ENCODE measurements at places on chromosomes 5 and 9.

DNA sequence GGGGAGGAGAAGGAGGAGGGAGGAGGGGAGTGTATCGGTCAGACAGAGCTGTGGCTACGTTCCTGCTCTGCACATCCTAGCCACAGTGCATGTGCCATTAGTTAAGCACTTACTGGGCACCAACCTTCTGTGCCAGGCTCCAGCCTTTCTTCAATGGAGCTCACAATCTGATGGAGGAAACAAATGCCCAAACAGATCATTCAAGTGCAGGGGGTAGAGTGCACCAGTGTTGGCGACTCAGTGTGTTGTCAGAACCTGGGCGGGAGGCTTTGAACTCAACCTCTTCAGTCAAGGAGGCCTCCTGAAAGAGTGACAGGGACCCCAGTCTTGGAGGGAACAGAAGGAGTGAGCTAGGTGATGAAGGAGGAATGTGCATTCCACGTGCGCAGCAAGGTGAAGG, 51.9 kb upstream of the SHB start:
- DNase-seq: no peak

DNA sequence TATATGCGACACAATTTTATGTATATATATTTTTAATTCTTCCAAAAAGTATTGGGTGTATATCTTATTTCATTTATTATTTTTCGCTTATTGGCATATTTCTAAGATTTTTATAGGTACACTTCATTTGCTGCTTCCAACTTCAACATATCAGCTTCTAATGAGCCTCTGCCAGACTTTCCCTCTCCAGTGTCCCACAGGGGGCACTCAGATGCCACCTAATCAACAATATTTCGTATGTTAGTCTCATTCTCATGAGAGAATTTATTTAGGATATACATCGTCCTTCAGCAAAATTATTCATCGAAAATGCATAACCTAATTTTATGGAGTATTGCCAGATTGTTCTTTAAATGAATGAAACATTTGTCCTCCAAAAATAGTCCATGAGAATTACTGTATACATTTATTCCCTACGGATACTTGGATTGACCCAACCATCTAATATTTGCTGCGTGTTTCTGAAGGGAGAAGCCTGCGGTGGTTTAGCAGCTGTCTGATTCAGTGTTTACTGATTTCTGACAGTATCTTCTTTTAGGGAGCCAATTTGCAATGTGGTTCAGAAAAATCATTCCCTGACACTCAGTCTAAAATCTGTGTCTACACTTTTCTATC, 100.6 kb upstream of the SELENOP start:
- DNase-seq: peak; percentile 68

- DNase-seq: no peak
Observed at GRCh38 chr9:87556039-87556438, 58.4 kb downstream of the DAPK1 start.

GRCh38 chr9:27506981-27507380, 17.1 kb upstream of the IFNK start:
- no peak for DNase-seq

DNA sequence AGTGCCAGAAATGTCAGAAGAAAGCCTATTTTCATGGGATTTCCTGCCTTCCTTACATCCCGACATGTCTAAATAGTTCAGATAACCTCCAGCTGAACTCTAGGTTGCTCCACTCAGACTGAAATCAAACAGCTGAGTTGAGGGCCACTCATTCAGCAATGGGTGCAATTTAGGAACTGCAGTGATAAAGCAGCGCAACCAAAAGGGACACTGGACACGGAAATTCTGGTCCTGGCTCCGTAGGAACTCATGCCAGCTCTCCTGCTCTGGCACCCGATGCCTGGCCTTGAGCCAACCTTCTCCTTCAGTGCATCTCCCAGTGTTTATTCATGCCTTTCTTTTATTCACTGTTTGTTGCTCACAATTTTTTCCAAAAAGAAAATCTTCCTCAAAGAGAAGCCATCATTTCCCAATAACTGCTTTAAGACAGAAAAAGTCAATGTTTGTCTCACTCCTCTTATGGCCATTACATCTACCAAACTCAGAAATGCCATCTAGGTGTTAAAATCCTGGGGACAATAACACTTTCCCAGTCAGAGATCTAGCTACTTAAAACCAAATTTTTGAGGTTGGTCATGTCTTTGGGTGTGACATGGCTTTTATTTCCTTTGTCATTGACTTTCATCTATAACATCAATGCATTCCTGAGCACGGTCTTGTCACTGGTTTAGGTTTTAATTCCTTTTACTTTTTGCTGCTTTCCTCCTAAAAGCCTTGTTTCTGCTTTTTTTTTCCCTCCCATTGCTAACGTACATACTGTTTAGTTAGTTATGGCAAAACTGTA, 126.9 kb downstream of the PDE4D start:
- no peak for DNase-seq

DNA sequence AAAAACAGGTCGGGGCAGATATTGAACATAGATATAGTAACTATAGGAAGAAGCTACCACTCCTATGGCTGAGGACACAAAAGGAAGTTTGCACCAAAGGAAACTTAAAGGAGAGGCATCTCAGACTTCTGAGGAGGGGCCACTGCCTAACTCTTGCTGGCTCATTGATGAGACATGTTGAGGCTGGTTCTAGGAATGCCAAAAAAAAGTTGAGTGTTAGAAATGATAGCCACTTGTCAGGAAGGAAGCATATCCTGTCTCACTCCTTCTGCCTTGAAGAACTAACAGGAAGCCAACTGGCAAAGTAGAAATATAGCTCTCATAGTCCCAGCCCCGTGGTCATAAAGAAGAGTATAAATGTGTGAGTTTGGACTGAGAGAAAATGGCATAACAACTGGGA, 23.3 kb upstream of the STOM start:
- DNase-seq: no peak

- DNase-seq: no peak
Observed at GRCh38 chr9:98210435-98210834, 18.0 kb upstream of the CORO2A start.

GRCh38 chr5:163645421-163646416, 140.3 kb downstream of the MAT2B start:
- no peak for DNase-seq

GRCh38 chr5:135718151-135718550, 116.3 kb upstream of the SLC25A48 start:
- peak; percentile 8 for DNase-seq

- DNase-seq: no peak
Observed at GRCh38 chr5:97559827-97560598, 377.0 kb upstream of the RIOK2 start.

- no peak for DNase-seq
Observed at GRCh38 chr9:114591849-114592248, 4.3 kb downstream of the ATP6V1G1 start.

GRCh38 chr9:109560470-109561132, 62.5 kb upstream of the PTPN3 start:
- DNase-seq: no peak

GRCh38 chr5:4533457-4534105, 606.5 kb upstream of the ADAMTS16 start:
- no peak for DNase-seq

DNA sequence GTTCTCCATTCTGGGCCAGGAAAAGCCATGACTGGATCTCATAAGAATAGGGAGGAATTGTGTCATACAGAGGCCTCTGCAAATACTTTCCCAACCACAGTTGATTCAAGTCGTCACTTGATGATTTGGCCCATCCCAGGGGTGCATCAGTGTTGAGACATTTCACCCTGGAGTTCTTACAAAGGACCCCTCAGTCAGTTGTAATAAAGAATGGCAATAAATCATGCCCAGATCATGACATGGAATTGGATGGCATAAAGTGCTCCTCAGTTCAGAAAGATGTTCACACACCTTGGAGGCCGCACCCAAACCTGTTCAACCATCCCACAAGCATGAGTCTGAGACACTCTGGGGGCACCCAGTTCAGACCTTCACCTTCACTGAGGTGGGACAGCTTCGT, 168.1 kb downstream of the NR3C1 start:
- DNase-seq: no peak

- no peak for DNase-seq
Observed at GRCh38 chr5:147361441-147362175, 126.8 kb downstream of the STK32A start.

GRCh38 chr5:175491223-175491622, 12.9 kb downstream of the SFXN1 start:
- DNase-seq: no peak

DNA sequence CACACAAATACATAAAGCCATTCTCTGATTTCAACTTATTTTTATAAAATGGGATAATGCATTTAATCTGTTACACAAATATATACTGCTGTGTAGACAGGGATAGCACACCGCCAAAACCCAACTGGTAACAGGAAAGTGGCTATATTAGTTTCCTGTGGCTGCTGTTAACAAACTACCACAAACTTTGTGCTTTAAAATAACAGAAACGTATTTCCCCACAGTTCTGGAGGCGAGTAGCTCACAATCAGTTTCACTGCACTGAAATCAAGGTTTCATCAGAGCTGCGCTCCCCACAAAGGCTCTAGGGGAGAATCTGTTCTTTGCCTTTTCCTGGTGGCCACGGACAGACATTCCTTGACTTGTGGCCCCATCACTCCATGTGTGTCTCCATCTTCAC, 94.0 kb downstream of the MLLT3 start:
- DNase-seq: no peak

- no peak for DNase-seq
Observed at GRCh38 chr5:159855476-159856191, 60.6 kb upstream of the ADRA1B start.

- no peak for DNase-seq
Observed at GRCh38 chr5:68233075-68233474, 17.5 kb downstream of the PIK3R1 start.

DNA sequence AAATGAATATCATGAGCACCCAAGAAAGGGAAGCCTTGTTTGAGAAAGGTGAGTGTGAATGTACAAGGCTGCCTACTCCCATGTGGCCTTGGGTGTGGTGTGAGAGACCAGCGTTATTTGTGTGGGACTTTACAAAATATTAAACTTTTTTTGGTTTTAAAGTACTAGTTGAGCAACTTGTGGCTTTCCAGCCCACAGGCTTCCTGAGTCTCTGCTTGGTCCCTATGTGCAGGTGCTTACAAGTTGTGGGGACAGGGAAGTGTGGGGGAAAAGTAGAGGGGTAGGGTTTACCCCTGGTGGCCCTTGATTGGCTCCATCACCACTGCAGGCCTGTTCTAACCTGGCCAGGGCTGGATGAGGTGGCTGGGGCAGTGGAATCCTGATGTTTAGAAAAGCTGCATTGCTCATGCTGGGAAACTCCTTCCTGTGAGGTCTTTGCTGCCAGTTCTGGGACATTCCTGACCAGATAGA, 19.7 kb downstream of the PTTG1 start:
- peak; percentile 67 for DNase-seq

DNA sequence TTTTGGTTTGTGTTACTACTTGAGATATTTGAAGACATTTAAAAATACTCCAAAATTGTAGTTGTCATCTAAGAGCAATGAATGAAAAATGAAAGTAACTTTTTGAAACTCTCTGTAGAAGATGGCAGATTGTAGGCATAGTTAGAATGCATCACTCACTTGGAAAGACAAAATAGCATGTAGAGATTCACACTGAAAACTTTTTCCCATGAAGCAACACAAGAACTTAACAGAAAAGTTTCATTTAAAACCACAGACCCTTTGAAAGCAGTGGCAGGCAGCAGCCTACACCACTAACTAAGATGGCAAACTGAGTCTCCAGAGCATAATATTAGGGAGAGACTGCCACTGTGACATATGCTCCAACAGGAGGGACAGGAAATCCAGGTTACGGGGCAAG, 18.9 kb upstream of the FAM174A start:
- DNase-seq: no peak

- DNase-seq: no peak
Observed at GRCh38 chr5:136810261-136810801, 445.0 kb upstream of the TRPC7 start.

DNA sequence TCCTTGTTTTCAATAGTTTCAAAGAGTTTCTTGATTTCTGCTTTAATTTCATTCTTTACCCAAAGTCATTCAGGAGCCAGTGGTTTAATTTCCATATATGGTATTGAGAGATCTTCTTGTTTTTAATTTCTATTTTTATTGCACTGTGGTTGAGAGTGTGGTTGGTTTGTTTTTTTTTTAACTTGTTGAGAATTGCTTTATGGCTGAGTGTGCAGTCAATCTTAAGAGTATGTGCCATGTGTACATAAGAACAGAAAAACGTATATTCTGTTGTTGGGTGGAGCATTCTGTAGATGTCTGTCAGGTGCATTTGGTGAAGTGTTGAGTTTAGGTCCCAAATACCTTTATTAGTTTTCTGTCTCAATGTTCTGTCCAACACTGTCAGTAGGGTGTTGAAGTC, 26.7 kb upstream of the IPPK start:
- DNase-seq: no peak

DNA sequence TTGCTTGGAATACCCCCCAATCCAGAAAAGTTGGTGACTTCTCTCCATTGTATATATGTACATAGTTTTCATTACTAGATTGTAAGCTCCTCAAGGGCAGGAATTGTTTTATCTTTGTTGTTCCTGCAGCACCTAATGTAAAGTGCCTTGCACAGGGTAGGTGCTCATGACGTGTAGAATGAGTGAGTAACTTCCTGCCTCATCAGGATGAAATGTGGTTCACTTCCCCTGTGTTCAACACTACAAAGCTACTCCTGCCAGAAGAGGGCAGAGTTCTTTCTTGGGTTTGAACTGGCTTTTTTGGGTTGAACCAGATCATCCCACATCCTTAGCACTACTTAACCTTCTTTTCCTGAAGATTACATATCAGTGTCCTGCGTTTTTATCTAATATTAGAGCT, 23.9 kb downstream of the GTF3C4 start:
- peak; percentile 32 for DNase-seq

GRCh38 chr9:108547411-108548135, 308.2 kb downstream of the ACTL7B start:
- peak; percentile 30 for DNase-seq

DNA sequence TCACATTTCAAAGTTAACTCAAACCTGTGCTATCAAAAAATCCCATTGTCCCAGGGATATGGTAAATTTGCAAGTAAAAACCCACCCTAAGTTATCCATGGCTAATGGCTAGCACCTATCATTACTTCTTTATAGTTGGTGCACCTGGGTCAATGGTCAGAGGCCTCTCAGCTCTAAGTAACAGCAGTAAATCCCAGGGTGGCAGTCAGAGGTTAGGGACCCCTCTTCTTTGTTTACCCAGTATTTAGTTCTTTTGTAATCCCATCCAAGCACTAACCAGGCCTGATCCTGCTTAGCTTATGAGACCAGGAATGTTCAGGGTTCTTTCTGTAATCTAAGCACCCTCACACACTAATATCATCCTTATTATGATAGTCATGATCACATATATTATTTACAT, 52.1 kb upstream of the WWC1 start:
- DNase-seq: no peak

DNA sequence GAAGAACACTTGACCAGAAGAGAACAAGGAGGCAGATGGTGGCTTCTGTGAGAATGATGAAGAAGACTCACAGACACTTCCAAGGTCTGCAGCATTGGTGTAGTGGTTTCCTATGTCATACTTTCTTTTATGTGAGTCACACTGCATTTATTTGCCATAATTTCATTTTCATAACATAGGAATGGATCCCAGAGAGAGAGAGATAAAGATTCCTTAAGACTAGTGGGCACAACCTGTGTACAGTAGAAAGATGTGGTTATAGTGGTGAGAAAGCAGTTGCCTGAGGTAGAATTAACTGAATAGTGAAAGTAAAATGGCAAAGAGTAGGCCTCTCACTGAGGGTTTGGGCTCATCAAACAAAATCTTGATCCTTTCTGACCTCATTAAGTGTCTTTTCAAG, 7.6 kb upstream of the CCDC152 start:
- no peak for DNase-seq

- DNase-seq: peak; percentile 70
Observed at GRCh38 chr9:20651939-20652338, 29.6 kb upstream of the MLLT3 start.
